AG10803 (cell line): ENCODE measurements at places on chromosomes 1 and 21.

DNA sequence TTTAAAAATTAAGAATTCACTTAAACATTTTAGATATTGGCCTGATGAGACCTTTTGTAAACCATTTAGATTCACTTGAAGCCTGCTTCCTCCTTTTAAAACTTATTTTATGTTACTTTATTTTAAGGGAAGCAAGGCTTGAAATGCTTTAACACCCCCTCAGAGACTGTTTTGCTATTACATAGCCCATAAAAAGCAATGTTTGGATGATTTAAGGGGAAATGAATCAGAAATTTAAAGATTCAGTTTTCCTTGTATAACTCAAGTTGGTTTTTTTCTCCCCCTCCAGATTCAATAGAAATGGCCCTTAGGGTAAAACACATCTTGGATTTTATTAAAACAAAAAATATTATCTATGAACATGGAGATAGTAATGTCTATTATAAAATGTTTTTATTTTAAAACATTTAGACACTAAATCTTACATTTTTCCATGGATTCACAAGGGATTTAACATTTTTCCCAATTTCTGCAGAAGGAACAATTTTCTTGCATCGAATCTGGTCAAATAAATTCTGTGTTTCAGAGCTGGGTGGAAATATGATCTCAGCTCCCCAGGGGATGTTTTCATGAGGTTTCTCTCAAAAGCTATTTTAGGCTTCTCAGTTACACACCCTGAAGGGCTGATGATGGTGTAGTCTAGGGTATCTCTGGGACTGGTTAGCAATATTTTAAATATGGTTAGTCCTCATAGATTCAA is 69.3 kb upstream of the WARS2 start:
- DNase-seq = peak; percentile 3

DNA sequence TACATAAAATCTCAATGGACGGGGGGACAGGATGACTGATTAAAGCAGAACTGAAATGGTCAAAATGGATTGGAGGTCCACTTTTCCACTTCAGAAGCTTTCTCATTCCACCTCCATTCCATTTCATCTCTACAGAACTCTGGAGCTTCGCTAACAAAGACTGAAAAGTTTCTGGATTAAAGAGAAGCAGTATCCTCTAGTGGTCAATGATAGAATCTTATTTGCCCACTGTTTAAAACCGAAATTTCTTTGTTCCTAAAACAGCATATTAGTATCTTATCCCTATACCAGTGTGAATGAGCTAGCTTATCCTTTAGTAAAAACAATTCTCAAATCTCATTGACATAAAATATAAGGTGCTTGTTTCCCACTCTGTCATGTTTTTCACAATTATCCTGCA is 890.6 kb downstream of the KCNT2 start:
- peak; percentile 49 for DNase-seq

GRCh38 chr1:212597487-212597886 is 11.1 kb upstream of the ATF3 start:
- DNase-seq = no peak

DNA sequence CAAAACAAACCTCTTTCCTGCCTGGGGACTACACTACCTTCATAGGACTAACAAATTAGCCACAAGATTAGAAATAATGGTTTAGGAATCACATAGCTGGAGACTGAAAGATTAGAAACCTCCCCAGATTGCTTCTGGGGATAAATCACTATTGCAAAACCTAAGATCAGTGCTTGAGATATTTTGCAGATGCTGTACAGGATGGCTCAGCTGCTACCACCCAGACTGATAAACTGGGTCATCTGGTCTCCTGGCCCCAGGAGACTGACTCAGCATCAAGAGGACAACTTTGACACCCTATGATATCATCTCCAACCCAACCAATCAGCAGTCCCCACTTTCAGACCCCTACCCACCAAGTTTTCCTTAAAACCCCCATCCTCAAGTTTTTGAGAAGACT is 137.0 kb downstream of the LRRC53 start:
- no peak for DNase-seq

DNA sequence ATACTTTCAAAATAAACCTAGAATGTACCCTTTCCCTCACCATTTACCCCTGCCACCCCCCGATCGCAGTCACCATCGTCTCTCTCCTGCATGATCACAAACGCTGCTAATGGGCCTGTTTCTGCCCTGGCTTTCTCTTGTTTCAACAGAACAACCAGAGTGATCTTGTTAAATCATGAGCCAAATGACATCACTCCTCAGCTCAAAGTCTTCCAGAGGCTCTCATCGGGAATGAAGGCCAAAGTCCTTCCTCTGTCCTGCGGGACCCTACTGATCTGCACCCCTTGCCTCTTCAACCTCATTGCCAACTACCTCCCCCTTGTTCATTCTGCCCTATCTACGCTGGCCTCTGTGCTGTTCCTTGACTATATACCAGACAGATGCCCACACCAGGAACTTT is 39.4 kb upstream of the PTGFRN start:
- DNase-seq = no peak

- DNase-seq = no peak
These were observed 41.3 kb upstream of the PTGFRN start for GRCh38 chr1:116868385-116868784.

DNA sequence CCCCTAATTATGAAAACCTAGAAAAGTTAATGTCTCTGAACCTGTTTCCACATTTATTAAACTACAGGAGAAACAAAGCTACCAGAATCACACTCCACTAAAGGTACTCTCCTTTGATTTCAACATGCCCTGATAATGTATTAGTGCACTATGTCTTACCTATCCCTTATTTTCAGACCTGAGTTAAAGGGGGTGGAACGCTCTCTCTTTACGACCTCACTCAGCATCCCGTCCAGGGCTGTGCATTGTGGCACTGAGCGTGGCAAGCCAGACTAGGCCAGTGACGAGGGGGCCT is 678 bp downstream of the LSM10 start:
- DNase-seq = no peak

DNA sequence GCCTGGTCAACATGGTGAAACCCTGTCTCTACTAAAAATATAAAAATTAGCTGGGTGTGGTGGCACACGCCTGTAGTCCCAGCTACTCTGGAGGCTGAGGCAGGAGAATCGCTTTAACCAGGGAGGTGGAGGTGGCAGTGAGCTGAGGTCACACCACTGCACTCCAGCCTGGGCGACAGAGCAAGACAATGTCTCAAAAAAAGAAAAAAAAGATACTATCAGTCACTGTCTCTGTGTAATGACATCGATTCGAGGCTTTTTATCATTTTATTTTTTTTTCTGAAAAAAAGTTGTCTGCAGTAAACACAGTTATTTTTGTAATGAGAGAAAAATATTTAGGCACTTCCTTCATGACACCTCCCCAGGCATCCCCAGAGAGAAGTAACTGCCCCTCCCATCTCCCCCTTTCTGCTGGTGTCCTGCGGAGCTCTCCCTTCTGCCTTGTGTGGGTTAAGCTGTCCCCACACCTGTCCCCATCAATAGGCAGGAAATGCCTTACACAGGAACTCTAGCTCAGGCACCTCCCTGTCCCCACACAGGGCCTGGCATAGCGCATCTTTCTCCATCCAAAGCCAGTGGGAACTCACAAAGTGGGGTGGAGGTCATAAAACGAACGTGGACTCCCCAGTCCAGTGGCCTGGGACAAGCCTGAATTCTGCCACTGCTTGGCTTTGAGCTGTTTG is 132.0 kb downstream of the SYF2 start:
- DNase-seq = no peak

DNA sequence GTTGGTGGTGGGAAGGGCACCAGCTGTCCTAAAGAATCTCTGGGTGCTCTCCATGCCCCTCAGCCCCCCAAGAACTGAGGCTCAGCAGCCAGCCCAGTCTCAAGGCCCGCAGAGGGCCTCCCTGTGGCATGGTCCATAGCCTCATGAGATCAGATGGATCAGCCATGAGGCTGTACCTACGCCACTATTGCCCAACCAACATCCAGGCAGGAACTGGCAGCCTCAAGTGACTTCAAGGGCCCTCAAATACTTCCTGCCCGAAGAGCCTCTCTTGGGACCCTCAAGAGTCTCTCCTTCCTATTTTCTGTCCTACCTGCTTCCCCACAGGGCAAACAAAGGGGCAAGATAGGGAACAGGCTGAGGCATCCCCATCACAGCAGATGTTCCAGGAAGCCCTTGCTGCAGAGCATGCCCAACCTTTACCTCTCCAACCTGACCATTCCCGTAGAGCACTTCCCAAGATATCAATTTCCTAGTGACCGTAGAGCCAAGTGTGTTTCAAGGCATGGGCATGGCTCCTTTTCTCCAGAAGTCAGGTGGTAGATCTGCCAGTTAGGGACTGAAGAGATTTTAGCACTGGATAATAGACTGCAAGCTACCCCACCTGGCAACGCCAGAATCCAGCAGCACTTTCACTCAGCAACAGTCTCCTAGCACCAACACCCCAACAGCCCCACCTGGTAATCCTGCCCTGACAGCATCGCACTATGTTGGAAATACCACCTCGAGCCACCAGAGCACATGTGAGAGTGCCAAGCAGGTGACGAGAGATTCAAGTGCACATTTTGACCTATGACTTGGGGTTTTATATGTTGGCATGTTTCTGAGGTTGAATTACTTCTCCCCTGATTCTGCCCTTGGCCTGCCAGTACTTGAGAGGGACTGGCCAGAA is 13.7 kb upstream of the MFSD2A start:
- DNase-seq = no peak

- DNase-seq = no peak
These were observed 14.1 kb upstream of the MYOG start for GRCh38 chr1:203099805-203100515.

GRCh38 chr1:24871306-24871901 is 58.7 kb downstream of the RUNX3 start:
- DNase-seq = no peak

- DNase-seq = no peak
These were observed 25.4 kb upstream of the MEF2D start for GRCh38 chr1:156525856-156526489.

GRCh38 chr1:9291914-9292360 is 757 bp upstream of the SPSB1 start:
- peak; percentile 38 for DNase-seq

- no peak for DNase-seq
These were observed 11.6 kb downstream of the CD160 start for GRCh38 chr1:145730900-145731299.
